ENCODE measurements at places on chromosomes 11 and 22. TPM values are rescaled to one million over a fixed set of nuclear protein-coding genes. Genes with fewer than 3 reads are reported as not detected.

CD3E gene
- not detected for total RNA-seq

SYT9 gene
- 0.16 TPM for total RNA-seq

OR52N1 gene
- not detected for total RNA-seq

KCNQ1 gene
- 0.55 TPM for total RNA-seq
